Stimulated activated CD8-positive, alpha-beta memory T cell treated with anti-CD3 and anti-CD28 coated beads, Interleukin-7, amount 100 ng/mL, for 1 hour (primary cell): ENCODE measurements at places on chromosomes 7 and 10.

DNA sequence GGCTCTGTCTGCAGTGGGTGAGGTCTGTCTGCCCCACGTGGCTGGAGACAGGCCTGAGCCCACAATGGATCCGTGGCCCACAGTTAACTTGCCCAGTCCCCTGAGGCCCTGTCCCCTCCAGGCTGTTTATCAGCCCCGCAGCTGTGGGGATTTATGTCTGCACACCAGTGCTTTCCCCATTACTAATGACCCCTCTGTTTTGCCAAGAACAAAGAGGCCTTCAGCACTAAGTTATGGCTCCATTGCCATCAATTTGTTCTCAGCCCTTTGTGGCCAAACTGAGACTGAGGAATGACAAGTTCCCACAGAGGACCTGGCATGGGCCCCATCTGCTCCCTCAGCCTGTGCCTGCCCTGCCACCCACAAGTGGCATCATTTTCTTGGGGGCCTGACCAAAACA, 138.2 kb downstream of the C10orf105 start:
- no peak for DNase-seq

- no peak for DNase-seq
Measured at GRCh38 chr7:77664715-77665114, 31.5 kb upstream of the RSBN1L start.

- no peak for DNase-seq
Measured at GRCh38 chr7:37320848-37321468, 127.7 kb downstream of the ELMO1 start.

GRCh38 chr7:32506266-32507054, 11.2 kb downstream of the AVL9 start:
- no peak for DNase-seq

DNA sequence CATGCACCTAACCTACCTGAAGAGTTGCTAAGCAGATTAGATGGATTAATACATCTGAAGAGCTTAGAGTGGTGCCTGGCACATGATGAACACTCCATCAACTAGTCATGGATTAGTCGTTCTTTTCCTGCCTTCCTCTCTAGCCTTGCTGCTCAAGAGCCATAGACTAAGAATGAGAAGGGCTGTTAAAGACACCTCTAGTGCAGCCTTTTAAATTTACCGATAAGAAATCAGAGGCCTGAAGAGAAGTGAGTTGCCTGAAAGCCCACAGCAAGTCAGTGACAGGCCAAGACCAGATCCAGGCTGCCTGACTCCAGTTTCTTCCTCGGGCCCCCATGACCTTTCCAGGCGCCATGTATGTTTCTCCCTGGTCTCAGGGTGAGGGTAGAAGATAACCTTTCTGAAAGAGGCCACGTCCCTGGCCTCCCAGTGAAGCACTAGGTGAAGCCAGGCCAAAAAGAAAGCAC, 6.5 kb downstream of the TSPAN15 start:
- DNase-seq: no peak

GRCh38 chr10:43043773-43044447, 33.0 kb upstream of the RET start:
- DNase-seq: no peak

- DNase-seq: no peak
Measured at GRCh38 chr10:31395695-31396094, 76.7 kb downstream of the ZEB1 start.

- no peak for DNase-seq
Measured at GRCh38 chr10:36621346-36621745, 504.1 kb upstream of the ANKRD30A start.

DNA sequence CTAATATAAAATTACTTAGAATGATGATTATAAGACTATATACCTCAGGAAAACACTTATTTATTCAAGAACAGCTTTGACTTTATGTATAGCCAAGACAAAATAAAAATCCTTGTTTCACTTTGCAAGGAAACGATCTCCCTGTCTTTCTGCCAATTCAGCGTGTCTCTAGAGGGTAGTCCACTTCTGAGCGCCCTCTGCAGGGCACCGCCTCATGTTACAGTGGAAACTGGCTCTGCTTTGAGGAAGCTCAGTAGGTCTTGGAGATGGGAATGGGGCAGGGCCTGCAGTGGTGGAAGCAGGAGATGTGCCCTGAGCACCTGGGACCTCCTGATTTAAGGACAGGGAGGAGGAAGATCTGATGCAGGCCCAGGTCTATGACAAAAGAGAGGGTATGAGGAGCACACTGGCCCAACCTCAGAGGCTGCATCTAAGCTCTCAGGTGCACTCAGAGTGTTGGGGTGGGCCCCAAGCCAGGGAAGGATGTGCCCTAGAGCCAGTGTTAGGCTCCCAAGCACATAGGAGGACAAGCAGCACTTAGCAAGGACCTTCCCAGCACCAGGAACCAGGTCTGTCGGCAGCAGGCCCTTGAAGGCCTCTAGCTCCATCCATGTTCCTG, 481.0 kb downstream of the TNS3 start:
- DNase-seq: no peak

DNA sequence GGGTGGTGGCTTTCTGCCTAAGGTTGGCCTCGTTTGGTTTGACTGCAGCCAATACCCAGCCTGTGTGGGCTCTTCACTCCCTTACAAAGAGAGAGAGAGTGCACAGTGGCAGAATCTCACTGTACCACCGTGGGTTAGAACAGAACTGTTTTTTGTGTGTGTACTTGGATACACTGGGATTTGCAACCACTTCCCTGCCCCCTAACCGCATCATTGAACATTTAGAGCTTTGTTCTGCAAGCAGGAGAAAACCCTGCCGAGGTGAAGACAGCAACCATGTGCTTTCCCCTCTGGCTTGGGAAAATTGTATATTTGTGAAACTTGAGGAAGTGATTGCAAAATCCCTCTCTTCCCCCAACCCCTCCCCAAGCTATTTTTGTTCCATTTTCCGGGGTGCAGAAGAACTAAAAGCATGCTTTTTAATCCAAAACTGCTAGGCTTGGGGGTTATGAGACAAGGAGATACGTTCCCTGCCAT, 201.2 kb downstream of the TCF7L2 start:
- no peak for DNase-seq
